ENCODE measurements at places on chromosomes 2 and 18.

DNA sequence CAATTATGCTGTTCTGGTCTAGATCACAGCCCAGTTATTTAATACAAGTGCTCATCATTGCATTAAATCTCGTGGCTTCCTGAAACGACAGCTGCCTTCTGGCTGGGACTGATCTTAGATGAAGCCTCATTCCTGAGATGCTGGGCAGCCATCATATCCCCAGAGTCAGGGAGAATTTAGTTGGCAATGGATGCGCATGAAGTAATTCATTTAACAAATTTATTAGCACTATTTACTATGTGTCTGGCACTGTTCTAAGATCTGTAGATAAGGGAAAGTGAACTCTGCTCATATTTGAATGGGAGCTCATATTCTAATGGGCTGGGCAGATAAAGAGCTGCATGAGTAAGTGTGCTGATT lies 244.7 kb downstream of the KCNS3 start:
- DNase-seq, result no peak

DNA sequence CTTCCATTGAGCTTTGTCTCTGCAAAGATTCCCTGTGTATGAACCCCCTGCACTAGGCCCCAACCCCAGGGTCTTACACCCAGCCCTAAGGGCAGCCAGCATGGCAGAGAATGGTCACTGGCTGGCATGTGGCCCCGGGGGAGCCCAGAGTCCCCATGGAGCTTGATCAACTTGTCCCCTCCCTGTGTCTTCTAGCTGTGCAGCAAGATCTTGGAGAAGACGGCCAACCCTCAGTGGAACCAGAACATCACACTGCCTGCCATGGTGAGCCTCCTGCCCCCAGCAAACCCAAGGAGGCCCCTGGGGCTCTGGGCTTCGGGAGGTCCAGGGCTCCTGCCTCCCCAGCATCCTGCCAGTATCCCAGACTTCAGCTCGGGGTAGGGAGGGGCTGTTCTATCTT lies 81.5 kb downstream of the DYSF start:
- DNase-seq, result no peak

DNA sequence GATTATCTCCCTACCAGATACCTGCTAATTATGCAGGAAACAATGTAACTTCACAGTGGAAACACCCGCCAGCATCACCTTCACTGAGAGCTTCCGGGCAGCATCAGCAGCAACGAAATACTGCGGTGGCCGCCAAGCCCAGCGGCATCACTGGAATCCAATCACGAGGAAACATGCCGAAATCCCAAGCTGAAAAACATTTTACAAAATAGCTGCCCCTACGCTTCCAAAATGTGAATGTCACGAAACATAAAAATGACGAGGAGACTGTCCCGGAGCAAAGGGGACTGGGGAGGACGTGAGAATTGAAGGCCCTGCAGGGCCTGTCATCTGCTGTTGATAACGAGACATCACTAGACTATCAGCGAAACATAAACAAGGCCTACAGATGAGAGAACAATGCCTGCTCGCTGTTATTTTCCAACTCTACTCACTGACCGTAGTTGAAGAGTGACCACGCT lies 82.6 kb downstream of the HDAC4 start:
- DNase-seq, result no peak

- no peak for DNase-seq
Measured at GRCh38 chr18:37199741-37200140, 365.9 kb downstream of the CELF4 start.

- no peak for DNase-seq
Measured at GRCh38 chr2:70927641-70928040, 8.1 kb upstream of the ATP6V1B1 start.

DNA sequence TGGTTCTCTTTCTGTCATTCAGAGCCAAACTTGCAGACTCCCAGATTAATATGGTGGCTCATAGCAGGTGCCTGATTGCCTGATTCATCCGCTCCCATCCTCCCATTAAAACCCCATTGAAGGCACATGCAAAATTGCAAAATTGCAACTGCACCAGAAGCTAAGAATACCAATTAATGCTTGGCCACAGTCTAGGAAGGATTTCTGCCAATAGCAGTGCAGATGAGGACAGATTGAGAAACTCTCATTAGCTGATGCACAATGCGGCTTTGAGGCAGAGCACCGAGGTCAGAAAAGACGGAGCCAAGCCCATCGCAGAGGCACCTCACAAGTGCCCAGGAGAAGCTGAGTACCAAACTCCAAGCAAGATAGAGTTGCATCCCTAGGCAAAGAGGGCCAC lies 172.8 kb downstream of the ARL4C start:
- DNase-seq, result no peak
